ENCODE measurements at places on chromosomes 6 and 20. TPM values are rescaled to one million over a fixed set of nuclear protein-coding genes. Genes with fewer than 3 reads are reported as not detected.

C6orf132 gene
- total RNA-seq = 0.25 TPM

GABRR1 gene
- not detected for total RNA-seq

SLC22A7 gene
- total RNA-seq = 0.34 TPM

PPP1R14C gene
- total RNA-seq = 4.1 TPM

KIAA0408 gene
- 110 TPM for total RNA-seq

BANF2 gene
- not detected for total RNA-seq

Measured in glutamatergic neuron (in vitro differentiated cells).